Neural crest cell (in vitro differentiated cells): ENCODE measurements at places on chromosomes 4 and X. TPM values are rescaled to one million over a fixed set of nuclear protein-coding genes. Genes with fewer than 3 reads are reported as not detected.
A peak's percentile ranks its signal among the peaks of the same experiment; 100 is the strongest.

The SH3RF1 gene
- total RNA-seq = 18.6 and 21.2 TPM in 2 replicates

The LINC00632 gene
- total RNA-seq = 243 and 314 TPM in 2 replicates

The TEX13B gene
- not detected in 2 replicates for total RNA-seq

DNA sequence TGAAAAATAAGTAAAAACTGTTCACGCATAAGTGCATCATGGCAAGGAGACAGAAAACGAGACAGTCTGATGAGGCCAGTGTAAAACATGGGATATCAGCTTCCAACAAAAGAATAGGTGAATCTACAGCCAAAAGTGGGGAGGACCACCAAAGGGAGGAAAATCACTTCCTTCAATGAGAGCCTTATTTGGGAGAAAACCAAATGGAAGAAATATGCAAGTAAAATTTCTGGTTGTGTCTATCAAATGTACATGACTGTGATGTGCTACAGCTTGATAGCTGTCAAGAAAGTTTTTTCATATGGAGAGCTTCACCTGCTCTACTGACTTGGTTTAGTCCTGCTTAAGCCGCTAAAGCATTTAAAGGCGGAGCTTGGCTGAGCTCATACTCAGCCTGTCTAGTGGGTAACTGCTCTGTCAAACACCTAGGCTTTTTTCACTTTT, 66.2 kb downstream of the MAGEA1 start:
- peak; percentile 2 for DNase-seq

DNA sequence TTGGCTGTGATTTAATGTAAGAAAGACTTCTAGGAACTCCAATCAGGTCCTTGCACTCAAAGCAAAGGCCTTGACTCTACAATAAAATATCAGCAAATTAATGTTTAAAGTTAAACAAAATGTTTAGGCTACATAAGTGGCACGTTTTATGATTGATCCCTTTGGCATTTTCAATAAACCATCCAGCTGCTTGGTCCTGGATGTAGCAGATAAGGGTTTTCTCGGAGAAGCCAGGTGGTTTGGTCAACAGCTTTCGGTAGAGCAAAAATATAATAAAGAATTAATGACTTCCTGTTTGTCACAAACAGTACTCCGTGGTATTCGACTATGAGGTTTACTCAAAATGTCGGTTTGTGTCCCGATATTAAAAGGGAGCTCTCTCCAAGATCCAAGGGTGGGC, 95.8 kb downstream of the GEMIN8 start:
- DNase-seq = no peak
